ENCODE measurements at places on chromosomes 6 and 20.

- DNase-seq, result peak; percentile 64
These were observed 36.3 kb upstream of the ZFAND3 start for GRCh38 chr6:37783025-37783855.

DNA sequence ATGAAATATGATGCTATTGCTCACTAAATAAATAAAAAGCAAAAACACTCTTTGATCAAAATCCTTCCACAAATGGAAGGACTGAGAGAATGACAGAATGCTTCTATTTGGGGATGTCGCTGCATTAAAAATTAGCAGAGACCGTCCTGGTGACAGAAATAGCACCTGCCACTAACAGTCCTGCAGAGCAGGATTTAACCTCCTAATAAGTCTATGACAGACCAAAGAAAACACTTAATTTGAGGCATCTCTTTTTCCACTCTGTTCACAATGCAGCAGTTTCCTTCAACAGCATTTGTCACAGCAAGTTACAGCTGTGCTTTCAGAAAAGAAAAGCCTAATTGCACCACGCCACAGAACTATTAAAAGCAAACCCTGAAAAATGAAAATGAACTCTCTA is 140.6 kb upstream of the BEND6 start:
- DNase-seq, result peak; percentile 59

DNA sequence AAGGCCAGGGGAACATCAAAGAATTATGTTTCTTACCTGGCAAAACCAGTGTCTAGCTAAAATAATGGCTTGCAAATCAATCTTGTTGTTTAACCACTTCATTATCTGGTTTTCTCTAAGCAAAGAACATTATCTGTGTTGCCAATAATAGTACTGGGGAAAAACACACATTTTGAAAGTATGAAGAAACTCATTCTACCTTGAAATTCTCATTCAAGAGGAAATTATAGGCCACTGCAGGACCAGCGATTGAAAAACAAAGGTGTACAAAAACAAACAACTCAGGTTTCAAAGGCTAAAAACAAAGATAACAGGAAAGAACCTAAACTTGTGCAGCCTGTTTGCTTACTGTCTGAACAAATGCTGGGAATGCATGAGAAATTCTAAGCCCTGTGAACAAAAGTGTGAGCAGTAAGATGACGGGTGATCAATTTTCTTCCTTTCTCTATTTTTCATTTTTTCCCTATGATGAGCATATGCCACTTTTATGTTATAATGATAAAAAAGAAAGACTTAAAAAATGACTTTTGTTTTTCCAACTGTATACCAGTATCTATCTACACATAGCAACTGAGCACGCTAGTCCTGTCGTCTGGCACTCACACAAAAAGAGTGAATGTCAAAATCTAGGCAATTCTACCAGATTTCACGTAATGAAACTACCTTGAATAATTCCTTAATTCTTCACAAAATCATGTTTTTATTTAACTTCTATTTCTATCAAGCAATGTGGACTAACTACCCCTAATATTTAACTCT is 117.9 kb downstream of the SGK1 start:
- DNase-seq, result no peak

DNA sequence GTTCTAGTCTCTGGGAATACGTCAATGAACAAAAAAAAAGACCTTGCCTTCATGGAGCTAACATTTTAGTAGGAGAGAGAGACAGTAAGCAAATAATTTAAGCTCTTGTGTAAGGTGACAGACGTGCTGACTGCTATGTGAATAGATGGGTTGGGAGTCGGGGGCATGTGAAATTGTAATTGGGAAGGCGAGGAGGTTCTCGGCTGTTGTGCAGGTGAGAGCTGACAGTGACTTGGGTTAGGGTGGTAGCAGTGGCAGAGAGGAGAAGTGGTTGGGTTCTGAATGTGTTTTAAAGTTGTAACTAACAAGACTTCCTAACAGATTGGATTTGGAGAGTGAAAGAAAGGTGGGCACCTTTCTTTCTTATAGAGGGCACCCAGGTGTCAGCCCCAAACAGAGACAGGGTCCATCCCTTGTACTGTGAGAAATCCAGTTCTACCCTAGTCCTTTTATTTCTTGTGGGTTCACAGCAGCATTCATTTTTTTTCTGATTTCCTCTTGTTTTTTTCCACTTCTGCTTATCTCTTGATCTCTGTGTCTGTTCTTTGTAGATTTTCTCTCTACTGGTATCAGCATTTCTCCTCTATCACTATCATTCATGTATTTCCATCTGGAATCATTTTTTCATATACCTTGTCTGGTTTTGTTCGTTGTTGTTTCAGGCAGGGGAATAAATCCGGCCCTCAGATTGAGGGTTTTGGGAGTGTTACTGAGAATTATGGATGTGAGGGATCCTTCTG is 15.4 kb upstream of the MYLK2 start:
- no peak for DNase-seq

GRCh38 chr6:152356016-152356415 is 281.1 kb downstream of the SYNE1 start:
- no peak for DNase-seq

- peak; percentile 62 for DNase-seq
These were observed 902 bp downstream of the SAMHD1 start for GRCh38 chr20:36950414-36951197.

- no peak for DNase-seq
These were observed 126.2 kb upstream of the EXOC2 start for GRCh38 chr6:819122-819521.

DNA sequence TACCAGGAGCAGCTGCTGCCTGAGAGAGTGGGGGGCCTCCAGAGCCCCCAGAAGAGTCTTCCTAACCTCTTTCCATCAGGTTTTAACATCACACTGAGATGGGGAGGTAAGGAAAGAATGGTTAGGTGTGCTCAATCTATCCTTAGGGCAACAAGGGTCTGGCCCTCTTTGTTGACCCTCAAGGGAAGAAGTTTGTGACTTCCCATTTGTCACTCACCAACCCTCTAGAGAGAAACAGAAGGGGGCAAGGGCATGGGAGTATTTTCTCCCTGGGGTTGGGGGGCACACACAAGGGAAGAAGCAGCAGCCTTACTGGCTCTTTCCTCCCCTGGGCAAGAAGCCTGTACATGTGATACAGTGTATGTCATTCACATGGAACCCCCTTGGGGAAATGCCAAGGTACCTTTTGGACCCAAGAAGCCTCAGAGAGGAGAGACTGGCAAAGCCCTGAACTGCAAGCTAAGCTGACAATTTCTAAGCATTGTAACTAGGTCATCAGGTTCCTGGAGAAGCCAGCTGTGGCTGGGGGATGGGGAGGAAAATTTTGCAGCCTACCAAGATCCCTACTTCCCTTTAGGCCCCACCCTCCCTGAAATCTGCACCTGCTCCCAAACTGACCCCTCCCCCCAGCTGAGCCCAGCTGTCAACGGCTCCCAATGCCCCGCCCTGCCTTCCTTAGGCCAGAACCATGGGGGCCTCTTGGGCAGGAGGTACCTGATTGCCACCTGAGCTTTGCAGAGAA is 14.5 kb downstream of the BCL2L1 start:
- DNase-seq, result peak; percentile 42

- no peak for DNase-seq
These were observed 89.0 kb downstream of the EDN1 start for GRCh38 chr6:12379181-12379580.

DNA sequence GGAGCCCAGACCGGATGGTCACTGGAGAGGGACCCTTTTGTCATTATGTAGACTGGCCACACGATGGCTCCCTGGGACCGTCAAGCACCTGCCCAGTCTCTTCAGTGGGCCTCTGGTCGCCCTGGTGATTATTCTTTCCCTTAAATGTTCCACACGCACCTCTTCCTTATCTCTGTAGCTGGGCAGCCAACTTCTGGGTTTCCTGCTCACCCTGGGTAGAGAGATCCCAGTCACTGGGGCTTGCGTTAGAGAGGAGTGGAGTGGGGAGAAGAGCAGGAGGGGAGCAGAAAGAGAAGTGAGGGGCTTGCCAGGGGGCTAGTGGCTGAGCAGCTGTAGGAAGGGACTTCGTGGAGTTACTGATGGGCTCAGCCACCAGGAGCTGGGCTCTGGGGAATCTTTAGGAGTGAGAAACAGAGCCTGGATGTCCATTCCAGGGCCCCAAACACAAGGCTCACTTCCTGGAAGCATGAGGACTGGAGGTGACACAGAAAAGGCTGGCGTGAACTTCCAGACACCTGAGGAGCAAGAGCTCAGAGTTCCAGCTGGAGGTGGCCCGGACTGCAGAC is 150.1 kb downstream of the DHX35 start:
- DNase-seq, result peak; percentile 32

DNA sequence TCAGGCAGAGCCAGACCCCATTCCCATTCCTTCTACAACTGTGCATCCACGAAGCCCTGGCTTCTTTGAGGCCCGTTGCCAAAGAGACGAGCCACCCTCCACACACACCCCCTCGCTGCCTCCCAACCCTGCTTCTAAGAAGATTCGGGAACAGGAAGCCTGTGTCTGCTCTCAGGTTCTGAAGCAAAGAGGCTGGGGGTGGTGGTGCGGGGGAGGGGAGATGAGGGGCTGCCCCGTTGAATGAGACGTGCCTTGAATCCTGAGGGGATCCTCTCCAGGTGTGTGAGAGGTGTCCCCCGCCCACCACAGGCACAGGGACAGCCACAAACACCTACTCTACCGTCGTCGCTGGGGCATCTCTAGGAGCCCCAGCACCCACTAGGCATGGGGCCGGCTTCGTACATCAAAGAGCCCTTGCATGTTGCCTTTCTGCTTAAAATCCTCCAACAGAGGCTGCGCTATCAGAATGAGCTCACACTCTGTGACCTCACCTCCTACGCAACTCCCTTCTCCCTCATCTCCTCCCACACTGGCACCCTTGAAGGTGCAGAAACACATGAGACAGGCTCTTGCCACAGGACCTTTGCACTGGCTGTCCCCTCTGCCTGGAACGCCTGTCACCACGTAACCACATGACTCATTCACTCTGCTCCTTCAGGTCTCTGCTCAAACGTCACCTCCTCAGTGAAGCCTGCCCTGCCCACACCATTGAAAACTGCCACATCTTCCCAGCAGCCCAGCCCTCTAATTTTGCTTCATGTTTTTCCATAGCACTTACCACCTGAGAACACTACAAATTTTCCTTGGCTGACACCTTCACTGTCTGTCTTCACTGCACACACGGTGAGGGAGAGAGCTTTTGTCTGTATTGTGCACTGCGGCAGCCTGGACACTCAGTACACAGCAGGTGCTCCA is 58.5 kb downstream of the PREX1 start:
- no peak for DNase-seq

DNA sequence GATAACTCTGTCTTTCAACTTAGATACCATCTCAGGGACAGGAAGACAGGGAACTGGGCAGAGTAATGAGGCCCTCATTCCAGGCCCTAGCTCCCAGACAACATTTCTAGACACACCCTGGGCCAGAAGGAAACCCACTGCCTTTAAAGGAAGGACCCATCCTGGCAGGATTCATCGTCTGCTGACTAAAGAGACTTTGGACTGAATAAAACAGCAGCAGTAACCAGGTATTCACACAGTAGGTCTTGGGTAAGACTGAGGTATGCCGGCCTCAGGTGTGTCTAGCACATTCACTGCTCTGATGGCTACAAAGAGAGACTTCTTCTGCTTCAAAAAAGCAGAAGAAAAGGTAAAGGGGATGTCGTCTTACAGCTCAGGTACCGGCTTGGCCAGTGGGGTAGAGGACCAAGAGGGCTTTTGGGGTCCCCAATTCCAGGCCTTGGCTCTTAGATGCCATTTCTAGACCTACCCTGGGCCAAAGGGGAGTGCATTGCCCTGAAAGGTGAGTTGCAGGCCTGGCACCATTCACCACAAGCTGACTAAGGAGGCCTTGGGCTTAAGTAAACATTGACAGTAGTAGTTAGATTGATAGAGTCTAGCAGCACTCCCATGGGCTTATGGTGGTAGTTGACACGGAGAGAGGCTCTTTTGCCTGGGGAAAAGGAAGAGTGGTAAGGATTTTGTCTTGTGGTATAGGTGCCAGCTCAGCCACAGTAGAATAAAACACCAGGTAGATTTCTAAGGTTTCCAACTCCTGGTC is 13.4 kb downstream of the SNX14 start:
- DNase-seq, result no peak

GRCh38 chr6:144411531-144412165 is 126.5 kb downstream of the UTRN start:
- no peak for DNase-seq

DNA sequence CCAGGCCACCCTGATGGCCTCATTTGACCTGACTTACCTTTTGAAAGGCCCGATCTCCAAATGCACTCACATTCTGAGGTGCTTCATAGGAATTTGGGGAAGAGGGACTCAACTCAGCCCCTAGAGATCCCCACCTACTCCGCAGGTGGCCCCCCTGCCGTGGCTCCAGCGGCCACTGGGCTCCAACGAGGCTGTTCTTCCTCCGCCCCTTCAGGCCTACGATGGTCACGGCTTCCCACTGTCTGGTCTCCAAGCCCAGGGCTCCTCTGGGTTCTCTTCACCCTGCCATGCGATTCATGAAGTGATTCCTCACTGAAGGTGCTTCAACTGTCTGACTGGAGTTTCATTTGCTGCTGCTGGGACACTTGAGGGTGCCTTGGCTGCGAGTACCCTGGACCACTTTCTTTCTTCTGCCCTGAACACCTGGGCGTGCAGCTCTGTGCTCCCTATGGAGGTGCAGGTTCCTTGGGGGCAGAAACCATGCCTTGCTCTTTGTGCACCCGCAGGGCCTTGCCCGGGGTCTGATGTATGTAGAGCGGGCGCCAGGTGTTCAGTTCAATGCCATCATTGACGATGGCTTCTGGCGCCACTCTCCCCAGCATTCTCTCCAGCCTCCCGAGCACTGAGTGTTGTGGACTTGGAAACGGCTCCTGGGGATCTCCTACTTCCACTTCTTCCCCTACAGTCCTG is 10.0 kb upstream of the DUSP22 start:
- DNase-seq, result no peak

- no peak for DNase-seq
These were observed 92.4 kb downstream of the PSMG4 start for GRCh38 chr6:3351105-3351676.

GRCh38 chr6:157763129-157763903 is 59.7 kb upstream of the SNX9 start:
- DNase-seq, result no peak

- DNase-seq, result no peak
These were observed 2.8 kb upstream of the E2F1 start for GRCh38 chr20:33688938-33689424.

GRCh38 chr6:48826901-48827701 is 636.0 kb downstream of the MMUT start:
- DNase-seq, result no peak

GRCh38 chr20:41393705-41394066 is 27.1 kb upstream of the EMILIN3 start:
- no peak for DNase-seq

GRCh38 chr6:1348675-1349074 is 36.8 kb downstream of the FOXQ1 start:
- DNase-seq, result no peak

GRCh38 chr6:123869334-123869733 is 65.7 kb downstream of the NKAIN2 start:
- no peak for DNase-seq

GRCh38 chr6:16706029-16706428 is 55.2 kb downstream of the ATXN1 start:
- DNase-seq, result no peak

GRCh38 chr6:165920896-165921671 is 246.6 kb downstream of the TBXT start:
- no peak for DNase-seq

- DNase-seq, result no peak
These were observed 55.3 kb upstream of the JAG1 start for GRCh38 chr20:10728873-10729670.
